Fibroblast of the aortic adventitia (primary cell): ENCODE measurements at places on chromosomes 11 and 22.

DNA sequence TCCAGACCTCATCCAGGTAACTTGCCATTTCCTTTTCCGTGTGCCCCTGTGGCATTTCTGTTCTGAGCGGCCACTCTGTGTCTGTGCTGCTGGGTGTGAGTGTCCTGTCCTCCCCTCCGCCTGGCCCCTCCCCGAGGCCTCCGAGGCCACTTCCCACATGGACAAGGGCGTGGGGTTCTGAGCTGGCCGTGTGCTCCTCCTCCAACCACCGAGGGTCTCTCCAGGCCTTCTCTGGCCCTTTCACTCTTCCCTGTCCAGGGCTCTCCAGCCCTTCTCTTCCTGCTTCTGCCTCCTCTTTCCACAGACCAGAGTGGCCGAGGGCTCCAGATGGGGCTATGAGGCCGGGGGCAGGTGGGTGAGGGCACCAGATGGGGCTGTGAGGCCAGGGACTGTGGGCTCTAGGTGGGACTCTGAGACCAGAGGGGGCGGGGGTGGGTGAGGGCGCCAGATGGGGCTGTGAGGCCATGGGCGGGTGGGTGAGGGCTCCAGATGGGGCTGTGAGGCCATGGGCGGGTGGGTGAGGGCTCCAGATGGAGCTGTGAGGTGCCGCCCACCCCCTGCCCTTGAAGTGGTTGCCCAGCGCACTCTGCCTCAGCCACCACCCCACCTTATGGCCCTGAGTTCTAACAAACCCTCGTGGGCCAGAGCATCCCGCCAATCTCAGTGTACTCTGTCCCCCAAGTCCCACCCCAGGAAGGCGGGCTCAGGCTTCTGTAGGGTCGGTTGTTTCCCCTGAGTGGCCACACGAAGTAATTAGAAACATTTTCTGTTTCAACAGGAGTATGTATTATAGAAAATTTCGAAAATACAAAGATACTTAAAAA lies 24.1 kb downstream of the PTDSS2 start:
- no peak for DNase-seq

DNA sequence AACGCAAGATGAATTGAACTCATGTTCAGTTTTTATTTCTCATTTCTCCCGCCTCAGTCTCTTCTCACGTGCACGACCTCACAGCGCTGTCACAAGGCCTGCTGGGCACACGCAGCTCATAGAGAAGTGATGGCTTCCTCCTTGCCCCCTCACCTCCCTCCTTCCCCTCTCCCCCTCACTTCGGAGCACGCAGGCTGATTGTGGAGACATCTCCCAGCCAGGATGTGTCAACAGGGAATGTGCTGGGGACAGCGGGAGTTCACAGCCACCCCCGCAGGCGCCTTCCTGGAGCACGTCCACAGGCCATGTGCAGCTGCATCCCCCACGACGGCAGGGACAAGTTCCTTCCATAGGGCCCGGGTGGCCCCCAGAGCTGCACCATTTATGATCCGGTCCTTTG lies 29.1 kb upstream of the KRTAP5-6 start:
- no peak for DNase-seq

- no peak for DNase-seq
Measured at GRCh38 chr22:22228921-22229320, 15.7 kb upstream of the VPREB1 start.

DNA sequence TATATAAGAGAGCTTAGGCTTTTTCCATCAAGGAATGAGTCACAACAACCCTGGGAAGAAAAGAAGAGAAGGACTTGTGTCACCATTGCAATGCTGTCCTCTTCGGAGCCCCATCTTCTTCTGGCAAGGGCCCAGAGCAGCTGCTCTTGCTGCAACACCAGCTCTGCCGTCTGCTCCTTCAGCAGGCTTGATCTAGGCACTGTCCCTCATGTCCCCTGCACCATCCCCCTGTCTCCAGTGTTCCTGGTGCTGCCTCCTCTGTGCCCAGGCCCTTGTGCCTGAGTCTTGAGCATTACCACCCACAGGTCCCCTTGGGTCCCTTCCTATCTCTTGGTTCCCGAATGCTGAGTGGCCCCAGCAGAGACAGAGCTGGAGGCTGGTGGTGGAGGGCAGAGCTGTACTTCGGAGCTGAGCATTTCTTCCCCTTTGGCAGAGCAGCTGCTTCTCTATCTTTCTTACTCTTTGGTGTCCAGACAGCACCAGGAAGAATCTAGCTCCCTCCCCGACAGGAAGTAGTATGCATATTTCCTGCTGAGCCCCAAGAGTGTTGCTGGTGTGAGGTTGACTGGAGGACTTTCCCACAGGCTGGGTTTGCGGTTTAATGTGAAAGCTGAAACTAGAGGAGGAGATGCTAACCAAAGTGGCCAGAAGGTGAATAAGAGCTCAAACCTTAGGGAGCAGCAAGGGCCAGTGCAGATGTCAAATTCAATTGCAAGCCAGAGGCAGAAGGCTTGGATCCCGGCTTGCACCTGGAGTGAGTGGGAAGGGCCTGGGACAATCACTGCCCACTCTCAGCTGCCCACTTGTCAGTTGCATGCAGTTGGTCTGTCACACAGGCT lies 27.8 kb downstream of the WEE1 start:
- DNase-seq: peak; percentile 34

DNA sequence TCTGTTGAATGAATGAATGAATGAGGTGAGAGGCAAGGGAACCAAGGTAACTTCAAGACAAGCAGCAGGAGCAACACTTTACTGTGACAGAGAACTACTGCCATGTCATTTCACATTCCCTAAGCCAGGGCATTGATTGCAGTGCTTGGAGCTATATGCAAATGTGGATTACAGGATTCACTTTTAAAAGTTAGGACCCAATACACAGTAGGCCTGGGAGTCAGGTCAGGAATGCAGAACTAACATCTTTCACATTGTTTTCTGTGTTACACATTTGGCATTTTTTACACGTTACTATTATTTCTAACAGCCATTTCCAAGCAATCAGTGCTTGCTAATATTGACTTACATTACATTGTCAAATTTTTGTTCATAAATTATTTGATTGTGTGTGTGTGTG lies 26.2 kb upstream of the ME3 start:
- DNase-seq: no peak

DNA sequence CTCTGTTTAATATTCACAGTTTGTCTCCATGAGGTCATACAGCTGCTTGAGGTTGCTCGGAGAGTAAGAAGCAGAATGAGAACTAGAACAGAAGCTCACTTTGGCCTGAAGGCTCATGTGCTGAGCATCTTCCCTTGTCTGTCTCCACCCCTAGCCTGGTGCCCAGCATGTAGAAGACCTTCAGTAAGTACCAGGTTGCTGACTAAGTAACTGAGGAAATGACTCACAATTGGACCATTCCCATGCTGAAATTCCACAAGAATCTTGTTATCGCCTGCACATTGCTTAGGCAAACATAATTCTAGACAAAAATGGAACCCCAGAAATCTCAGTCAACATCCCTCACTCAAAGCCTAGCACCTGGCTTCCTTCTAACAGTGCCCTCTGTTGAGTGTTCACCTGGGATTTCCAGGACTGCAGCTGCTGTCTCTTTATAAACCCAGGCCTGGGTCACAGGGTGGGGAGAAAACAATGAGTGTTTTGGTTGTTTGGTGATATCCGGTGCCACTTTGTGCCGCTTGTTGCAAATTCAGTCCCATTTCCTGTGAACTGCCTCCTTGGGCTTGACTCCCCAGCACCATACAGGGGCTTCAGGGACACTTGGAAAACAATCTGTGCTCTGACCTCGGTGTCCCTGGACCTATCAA lies 406.8 kb downstream of the ETS1 start:
- DNase-seq: peak; percentile 91

GRCh38 chr11:86774417-86774816 lies 25.9 kb upstream of the PRSS23 start:
- DNase-seq: no peak

GRCh38 chr11:3613998-3614741 lies 27.6 kb downstream of the ART5 start:
- no peak for DNase-seq

GRCh38 chr11:118047749-118048148 lies 29.1 kb upstream of the TMPRSS4 start:
- no peak for DNase-seq
